ENCODE measurements at places on chromosomes 6 and 20.

- DNase-seq = no peak
Observed at GRCh38 chr20:63347081-63347741, 13.9 kb downstream of the CHRNA4 start.

- peak; percentile 12 for DNase-seq
Observed at GRCh38 chr6:79436241-79436640, 101.0 kb downstream of the LCA5 start.

- no peak for DNase-seq
Observed at GRCh38 chr6:16731478-16732051, 29.7 kb downstream of the ATXN1 start.

- no peak for DNase-seq
Observed at GRCh38 chr20:22619272-22619671, 34.9 kb upstream of the FOXA2 start.

DNA sequence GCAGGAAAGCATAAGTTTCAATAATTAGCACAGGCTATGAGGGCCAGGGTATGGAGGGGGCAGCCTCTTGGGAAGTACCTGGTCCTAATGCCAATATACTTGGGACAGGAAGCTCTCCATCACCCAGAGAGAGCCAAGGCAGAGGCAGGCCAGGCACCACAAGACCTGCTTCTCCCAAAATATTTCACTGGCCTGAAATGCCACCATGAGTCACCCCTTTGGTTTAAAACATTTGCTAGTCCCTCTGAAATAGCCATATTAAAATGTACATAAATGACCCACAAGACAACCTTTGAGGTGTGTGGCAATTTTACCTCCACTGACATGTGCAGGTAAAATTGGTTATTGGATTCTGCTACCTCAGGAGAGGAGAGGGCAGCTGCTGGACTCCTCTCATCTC, 23.4 kb upstream of the SCUBE3 start:
- no peak for DNase-seq

DNA sequence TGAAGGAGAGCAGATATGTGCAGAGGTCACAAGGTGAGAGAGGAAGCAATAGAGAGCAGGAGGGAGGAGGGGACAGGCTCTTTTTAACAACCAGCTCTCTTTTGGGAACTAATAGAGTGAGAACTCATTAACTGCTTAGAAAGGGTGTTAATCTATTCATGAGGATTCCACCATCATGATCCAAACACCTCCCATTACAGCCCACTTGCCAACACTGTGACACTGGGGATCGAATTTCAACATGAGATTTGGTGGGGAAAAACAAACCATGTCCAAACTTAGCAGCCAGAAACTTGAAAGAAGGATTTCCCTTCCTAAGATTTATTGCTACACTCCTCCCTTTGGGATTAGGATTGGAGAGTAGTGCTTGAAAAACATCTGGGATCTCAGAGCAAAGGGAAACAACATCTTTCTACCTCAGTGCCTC, 135.5 kb upstream of the PLCB4 start:
- DNase-seq = no peak

- DNase-seq = no peak
Observed at GRCh38 chr6:3963426-3963825, 114.3 kb downstream of the FAM50B start.

- no peak for DNase-seq
Observed at GRCh38 chr6:24827162-24827561, 28.4 kb upstream of the ARMH2 start.

DNA sequence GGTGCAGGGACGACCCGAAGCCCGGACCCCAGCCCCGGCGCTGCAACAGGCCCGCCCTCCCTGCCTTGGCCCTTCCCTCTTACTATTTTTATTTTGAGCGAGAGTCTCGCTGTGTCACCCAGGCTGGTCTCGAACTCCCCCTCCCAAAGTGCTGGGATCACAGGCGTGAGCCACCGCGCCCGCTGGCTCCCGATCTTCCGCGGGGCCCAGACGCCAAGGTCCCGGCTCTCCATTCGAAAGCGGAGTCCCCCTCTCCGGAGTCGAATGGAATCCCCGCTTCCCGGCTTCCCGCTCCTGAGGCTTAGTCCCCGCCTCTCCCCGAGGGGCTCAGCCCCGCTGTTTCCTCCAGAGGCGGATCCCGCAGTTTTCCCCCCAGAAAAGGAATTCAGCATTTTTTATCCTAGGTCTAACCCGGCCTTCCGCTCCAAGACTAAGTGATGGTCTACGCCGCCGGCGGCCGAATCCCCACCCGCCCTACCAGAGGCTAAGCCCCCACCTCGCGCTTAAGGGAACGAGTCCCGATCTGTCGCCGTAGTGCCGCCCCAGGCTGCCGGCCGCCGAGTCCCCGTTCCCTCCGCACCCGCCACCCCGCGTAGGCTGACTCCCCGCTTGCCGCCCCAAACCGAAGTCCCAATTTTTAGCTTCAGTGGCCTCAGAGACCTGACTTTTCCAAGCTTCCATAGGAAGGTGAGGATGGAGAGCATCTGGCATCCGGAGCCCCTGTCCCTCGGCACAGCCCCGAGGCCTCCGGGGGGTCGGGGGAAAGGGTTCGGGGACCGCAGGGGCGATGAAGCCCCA, 11.5 kb upstream of the TMC2 start:
- no peak for DNase-seq

GRCh38 chr20:24657196-24657595, 187.8 kb downstream of the SYNDIG1 start:
- DNase-seq = no peak

DNA sequence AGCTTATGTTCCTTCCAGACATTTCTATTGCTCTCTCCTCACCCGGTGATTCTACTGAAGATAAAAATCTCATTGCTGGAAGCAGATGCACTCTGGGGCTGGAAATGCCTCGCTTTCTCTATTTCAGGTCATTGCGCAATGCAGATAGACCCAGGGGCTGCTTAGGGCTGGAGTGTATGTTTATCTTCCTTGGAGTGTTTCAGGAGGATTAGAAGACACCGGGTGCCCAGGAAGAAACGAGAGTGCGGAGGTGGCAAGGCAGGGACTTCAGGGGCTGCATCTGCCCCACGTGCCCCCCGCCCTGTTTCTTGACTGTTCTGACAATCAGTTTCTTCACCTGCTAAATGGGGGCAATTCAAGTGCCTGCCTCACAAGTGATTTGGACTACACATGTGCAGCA, 45.6 kb upstream of the IYD start:
- DNase-seq = no peak

DNA sequence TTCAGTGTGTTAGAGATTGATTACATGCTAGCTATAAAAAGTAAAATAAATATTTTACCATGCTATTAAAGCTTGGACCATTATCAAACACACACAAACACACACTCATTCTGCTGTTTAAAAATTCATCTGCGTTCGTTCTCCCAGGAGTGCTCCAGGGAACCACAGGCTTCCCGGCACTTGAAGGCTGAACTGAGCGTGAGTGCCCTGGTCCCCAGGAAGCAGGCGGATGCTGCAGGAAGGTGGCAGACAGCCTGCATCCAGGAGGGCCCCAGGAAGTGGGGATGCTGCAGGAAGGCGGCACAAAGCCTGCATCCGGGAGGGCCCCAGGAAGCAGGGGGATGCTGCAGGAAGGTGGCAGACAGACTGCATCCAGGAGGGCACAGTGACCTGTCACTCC, 147.2 kb upstream of the SNX9 start:
- DNase-seq = no peak

DNA sequence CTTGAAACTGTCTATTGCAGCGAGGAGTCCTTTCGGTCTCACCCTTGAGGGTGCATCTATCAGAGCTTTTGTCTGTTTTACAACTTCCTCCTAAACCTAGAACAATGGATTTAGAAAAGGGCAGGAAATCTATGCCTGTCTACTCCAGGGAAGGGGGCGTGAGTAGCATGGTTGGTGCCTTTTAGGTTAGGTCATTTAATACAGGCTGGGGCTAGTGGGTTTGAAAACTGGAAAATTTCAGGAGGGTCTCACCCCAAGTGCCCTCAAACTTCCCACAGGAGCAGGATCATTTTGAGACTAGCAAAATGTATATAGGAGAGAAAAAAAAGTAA, 33.5 kb upstream of the BMP6 start:
- DNase-seq = no peak

GRCh38 chr20:25668446-25668845, 28.2 kb downstream of the ZNF337 start:
- DNase-seq = no peak

DNA sequence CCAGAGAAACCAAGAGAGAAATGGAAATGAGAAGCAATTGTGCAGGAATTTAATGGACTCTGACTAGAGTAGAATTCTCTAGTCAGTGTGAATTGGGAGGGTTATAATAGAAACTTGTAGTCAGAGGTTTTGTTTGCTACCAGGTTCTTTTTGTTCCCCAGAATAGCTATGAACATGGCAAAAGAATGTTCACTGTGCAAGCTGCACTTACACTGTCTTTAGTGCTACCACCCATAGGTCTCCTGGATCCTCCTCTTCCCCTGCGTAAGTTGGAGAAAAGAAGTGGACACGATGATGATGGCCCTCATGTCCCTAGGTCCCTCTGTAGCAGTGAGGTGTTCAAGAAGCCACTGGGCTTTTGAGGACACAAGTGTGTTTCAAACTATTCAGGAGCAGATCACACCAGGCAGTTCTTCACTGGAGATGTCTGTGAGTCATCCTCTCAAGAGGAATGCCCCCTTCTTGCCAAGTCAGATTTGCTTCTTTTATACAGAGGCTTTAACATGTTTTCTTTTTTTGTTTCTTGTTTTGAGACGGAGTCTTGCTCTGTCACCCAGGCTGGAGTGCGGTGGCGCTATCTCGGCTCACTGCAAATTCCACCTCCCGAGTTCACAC, 47.6 kb upstream of the SMIM8 start:
- DNase-seq = no peak

- no peak for DNase-seq
Observed at GRCh38 chr6:80363501-80364122, 257.1 kb downstream of the BCKDHB start.

- DNase-seq = no peak
Observed at GRCh38 chr6:5638666-5639065, 368.1 kb downstream of the NRN1 start.

DNA sequence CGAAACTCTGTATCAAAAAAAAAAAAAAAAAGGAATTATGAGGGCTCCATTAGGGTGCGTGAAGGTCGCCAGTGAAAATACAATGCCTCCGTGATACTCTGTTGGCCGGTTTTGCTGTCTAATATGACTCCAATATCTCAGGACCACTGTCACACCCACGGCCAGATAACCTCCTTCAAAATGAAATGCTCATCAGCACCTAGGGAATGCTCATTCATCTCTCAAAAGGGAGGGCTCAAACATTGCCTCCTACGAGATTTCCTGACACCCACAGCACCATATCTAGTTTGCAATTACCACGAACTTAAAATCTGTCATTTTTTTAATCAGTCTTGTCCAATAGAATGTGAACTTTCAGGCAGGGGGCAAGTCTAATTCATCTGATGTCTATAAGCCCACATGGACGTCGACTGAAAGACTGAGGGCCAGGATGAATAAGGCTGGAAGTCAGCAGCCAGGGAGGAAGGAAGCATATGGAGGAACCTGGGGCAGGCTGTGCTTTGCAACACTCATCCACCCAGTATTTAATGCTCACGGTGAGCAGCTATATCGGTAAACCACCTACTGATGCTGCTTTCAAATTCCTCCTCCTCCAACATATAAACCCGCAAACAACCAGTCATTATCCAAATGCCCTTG, 42.8 kb downstream of the MAP3K5 start:
- DNase-seq = no peak

- DNase-seq = no peak
Observed at GRCh38 chr6:19669206-19669605, 168.0 kb upstream of the ID4 start.

DNA sequence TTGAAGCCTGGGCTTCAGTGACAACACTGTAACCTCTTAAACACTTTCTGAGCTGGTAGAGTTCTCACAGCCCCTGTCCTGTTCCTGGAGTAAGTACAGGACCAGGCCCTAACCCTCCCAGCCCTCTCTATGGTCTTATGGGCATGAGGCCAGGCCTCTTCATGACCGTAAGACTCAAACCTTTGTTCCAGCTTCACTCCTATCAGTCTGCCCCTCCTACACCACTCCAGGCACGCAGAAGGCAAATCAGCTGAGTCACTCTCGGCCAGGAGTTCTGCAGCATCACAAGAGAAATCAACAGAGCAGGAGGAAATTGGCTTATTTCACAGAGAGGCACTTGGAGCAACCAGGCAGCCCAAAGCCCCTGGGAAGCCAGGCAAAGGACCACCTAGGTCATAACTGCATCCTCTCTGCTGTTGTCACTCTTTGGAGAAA, 25.3 kb upstream of the CHD6 start:
- DNase-seq = no peak

- DNase-seq = no peak
Observed at GRCh38 chr20:16537918-16538317, 35.3 kb downstream of the KIF16B start.

- DNase-seq = no peak
Observed at GRCh38 chr6:124355146-124355545, 551.5 kb downstream of the NKAIN2 start.

- no peak for DNase-seq
Observed at GRCh38 chr6:21099338-21100314, 493.9 kb upstream of the SOX4 start.

GRCh38 chr6:154450498-154450897, 60.0 kb downstream of the CNKSR3 start:
- DNase-seq = no peak

- DNase-seq = no peak
Observed at GRCh38 chr6:25315194-25316177, 36.3 kb downstream of the CARMIL1 start.

DNA sequence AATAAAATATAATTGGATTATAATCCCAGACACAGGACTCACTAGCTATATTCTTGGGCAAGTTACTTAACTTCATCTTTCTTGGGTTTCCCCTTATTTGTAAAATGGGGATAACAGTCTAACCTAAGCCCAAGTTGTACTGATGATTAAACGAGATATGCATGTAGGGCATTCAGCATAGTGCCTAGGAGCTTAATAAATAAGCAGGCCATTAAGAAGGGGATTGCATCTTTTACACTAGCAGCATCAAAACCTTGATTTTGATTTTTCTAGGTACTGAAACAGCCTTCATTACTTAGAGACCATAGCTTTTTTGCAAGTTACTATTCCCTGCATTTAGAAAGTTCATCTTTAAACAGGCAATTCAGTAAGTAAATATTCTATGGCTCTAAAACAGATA, 2.2 kb upstream of the QKI start:
- no peak for DNase-seq

DNA sequence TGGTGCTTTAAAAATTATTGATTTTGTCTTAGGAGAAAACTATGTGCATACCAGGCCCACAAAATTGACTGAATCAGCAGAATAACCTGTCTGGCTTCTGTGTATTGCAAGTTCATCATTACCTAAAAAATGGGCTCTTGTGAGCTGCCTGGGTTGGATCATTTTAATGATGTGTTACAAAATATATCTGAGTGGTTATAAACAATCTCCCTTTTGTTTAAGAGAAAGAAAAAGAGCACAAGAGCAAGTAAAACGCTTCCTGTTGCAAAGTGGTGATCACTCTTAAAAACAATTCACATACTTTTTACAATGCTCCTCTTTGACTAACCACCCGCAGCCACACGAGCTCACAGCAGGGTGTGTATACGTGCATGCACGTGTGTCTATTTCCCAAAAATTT, 335.1 kb downstream of the HDGFL1 start:
- no peak for DNase-seq

DNA sequence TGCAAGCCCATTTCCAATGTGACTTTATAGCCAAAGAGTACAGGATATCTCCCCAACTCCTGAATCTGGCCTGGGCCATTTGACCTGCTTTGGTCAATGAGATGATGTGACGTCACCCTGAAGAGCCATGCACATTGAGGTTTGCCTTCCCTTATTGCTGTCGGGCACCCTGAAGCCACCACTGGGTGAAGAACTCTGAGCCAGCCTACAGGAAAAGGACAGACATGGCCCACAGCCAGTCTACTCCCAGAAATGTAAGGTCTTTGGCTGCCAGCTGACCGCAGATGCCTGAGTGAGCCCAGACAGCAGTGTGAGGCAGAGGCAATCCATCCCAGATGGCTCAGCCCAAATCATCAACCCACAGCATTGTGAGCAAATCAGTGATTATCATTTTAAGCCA, 3.7 kb upstream of the SYNDIG1 start:
- no peak for DNase-seq
